NCI-H1092 treated with DMSO at 0.1 percent for 48 hours (cell line): ENCODE measurements at places on chromosomes 5 and 9.
A peak's percentile ranks its signal among the peaks of the same experiment; 100 is the strongest.

DNA sequence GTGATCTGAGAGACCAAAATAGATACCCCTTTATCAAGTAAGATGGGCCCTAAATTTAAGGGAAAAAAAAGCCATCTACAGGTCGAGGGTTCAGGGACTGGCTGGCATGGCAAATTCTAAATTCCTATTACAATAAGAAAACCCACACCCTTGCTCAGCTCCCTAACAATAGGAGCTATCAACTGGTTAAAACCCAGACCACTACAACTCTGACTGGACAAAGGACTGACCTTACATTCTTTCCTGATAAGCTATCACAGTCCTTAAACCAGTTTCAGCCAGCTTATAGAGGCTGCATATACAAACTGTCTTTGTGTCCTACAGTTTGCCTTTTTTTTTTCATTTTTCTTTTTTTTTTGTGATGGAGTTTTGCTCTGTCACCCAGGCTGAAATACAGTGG is 803.6 kb downstream of the NR2F1-AS1 start:
- DNase-seq = no peak

- no peak for DNase-seq
Observed at GRCh38 chr5:35675392-35675791, 57.7 kb downstream of the SPEF2 start.

DNA sequence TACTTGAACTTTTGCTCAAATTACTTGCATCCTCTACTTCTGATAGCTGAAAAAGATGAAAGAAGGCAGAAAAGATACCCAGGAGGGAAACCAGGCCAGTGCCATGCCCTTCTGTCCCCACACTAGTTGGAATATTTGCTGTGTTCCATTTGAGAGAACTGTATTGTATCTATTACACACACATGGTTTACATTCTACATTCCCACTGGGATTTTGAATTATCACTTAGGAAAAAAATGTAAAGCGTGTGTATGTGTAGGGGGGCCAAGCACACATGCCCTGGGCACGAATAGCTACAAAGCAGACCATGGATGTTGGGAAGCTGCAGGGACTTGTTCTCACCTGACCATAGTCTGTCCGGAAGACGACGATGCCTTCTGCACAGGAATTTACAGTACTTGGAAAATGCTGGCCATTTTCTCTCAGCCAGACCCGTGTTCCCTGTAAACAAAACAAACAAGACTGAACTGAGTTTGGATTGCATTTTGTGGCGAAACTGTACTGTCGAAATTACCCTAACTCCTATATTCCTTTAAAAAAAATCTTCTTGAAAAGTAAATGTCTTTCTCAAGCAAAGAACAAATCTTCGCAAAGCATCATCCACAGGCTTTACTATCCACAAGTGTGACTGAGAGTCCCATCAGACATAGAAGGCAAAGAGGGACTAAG is 58.7 kb downstream of the MYO10 start:
- no peak for DNase-seq

GRCh38 chr5:180908998-180909731 is 10.2 kb downstream of the BTNL8 start:
- no peak for DNase-seq

DNA sequence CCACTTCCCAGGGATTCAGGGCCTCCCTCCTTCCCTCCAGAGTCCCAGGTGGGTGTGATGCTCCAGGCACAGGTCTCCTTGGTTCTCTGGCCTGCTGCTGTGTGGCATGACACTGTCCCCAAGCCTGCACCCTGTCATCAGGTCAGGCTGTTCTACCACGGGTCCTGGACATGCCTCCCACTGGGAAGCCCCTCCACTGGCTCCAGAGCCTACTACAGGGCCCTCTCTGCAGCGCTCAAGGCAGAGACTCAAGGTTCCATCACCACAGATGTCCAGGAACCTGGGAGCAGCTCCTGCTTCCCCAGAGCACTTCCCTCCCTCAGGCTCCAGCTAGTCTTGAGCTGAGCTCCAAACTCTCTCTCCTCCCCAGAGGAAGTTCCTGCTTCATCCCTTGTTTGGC is 237.3 kb downstream of the PBX3 start:
- DNase-seq = no peak

DNA sequence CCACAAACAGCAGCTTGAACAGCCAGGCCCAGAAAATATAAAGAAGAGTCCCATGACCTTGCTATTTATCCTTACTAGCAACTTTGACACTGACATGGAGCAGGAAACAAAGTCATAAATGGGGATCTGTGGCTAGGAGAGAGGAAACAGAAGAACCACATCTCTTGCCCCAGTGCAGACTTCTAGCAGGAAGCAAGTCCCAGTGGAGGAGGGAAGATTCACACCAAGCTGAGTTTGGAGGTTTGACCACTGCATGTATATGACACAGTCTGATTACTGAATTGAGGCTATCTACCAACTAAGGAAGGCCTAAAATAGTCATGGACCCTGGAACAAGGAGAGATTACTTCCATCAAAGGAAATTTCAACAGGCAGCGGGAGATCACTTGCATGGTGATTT is 51.4 kb downstream of the CDH6 start:
- no peak for DNase-seq

DNA sequence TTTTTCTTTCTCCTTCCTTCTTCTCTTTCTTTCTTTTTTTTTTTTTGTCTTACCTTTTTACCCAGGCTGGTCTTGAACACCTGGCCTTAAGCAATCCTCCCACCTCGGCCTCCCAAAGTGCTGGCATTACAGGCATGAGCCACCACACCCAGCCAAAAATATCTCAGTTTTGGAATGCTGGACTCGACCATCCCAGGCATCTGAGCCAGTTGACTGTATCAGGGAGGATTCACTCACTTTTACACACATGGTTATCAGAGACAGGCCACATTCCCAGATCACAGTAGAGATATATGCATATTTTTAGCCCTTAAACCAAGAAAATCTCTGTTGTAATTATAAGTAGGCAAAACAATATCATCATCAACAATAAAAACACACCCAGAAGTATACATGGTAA is 21.9 kb downstream of the NIM1K start:
- DNase-seq = no peak

DNA sequence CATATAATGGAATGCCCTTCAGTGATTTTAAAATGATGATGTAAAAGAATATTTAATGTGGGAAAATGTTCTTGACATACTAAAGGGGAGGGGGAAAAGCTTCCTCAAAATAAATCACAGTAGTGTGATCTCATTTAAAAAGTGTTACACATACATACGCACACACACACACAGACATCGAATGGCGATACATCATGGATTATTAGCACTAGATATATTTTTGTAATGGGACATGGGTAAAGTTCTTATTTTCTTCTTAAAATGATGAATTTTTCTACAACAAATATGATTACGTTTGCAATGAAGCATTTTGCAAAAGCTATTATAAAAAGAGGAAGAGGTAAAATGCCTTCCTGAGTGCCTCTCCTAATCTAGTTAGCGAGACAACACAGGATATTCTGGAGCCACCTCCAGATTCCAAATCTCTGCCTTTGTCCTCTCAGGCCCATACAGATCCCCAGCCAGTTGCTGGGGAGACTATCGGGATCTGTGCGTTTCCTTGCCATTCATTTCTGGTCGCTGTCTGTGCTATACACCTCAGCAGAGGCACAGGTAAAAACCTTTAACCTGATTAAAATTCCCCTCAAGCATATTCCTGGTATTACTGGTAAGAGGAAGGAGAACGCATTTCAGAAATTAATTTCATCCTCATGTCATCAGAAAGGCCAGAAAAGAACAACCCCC is 69.6 kb downstream of the SLC28A3 start:
- DNase-seq = no peak

GRCh38 chr9:10255758-10256157 is 357.0 kb downstream of the PTPRD start:
- DNase-seq = no peak

DNA sequence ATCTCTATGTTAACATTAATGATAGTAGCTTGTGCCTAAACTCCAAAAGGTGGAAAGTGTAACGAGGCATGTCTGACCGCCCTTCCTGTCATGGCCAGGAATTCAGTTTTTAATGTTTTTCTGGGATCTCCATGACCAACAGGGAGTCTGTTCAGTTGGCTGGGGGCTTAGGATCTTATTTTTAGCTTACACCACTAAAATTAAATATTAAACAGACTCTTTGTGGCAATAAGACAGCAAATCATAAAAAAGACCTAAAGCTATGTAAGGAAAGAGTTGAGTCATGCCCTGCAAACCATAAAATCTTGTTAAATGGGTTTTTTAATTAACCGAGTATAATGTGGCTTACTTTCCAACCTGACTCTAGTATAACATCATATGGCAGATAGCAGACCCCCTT is 247.8 kb downstream of the DIRAS2 start:
- no peak for DNase-seq

- DNase-seq = no peak
Observed at GRCh38 chr5:67976891-67977601, 238.5 kb upstream of the PIK3R1 start.

GRCh38 chr9:126205845-126206498 is 120.7 kb upstream of the MVB12B start:
- no peak for DNase-seq

- no peak for DNase-seq
Observed at GRCh38 chr9:2109069-2109650, 94.0 kb downstream of the SMARCA2 start.

GRCh38 chr5:115296124-115297022 is at the start of gene CCDC112:
Gene CCDC112 (minus strand): TSS chr5:115296654. CDS start chr5:115296543, 111 bp downstream.
- DNase-seq = peak; percentile 73

- no peak for DNase-seq
Observed at GRCh38 chr5:6746244-6746643, 33.0 kb downstream of the TENT4A start.

GRCh38 chr5:1199649-1200494 is 1.5 kb upstream of the SLC6A19 start:
- no peak for DNase-seq

DNA sequence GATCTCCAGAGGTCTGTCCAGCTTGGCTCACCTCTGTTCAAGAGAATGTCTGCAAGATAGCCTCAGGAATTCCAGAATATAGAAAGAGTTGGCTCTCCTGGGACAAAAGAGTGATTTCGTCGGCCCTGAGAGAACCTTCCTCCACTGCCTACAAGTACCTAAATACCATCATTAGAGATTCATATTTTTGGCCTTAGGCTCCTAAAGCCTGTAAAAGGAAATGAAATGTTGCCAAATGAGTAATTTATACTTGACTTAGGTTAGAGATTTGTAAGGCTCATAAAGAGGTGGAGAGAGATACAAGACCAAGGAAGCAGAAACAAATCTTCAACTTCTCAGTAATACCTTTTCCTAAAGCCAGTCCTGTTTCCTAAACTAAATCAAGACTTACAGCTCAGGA is 146.2 kb downstream of the CCDC192 start:
- no peak for DNase-seq

GRCh38 chr9:1708219-1708618 is 306.9 kb upstream of the SMARCA2 start:
- DNase-seq = no peak

DNA sequence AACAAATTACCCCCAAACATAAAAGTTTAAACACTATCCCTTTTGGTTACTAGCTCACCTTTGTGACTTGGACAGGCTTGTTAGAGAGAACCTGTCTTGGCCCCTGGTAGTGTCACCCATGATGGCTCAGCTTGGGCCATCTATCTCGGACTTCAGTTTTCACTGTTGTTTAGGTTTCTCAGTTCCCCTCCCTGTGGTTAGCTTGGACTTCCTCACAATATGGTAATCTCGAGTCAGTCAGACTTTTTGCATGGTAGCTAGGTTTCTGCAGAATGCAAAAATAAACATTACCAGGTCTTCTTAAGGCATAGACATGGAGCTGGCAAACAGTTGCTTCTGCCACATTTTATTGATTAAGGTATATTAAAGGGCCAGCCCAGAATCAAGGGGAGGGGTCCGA is 324.3 kb upstream of the RORB start:
- no peak for DNase-seq

- no peak for DNase-seq
Observed at GRCh38 chr9:35745569-35745968, 3.5 kb downstream of the GBA2 start.

GRCh38 chr9:136624184-136624951 is 38.3 kb upstream of the EGFL7 start:
- no peak for DNase-seq
